ENCODE measurements at places on chromosomes 7 and 10.

DNA sequence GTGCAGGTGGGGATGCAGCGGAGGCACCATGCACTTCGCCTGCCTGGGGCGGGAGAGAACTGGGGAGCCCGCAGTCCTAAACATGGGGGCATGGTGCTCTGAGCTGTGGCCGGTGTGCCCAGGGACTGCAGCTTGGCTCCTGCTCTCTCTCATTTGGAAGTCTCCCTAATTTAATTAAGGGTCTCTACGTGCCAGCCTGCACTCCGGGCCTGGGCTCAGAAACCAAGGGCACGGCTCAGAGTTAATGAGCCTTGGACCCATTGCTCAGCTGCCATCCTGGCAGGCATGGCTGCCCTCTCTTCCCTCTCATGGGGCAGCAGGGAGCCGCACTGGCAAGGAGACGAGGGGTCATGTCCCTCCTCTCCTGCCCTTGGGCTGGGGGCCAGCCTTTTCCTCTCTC, 115.6 kb downstream of the CDH23 start:
- no peak for DNase-seq

DNA sequence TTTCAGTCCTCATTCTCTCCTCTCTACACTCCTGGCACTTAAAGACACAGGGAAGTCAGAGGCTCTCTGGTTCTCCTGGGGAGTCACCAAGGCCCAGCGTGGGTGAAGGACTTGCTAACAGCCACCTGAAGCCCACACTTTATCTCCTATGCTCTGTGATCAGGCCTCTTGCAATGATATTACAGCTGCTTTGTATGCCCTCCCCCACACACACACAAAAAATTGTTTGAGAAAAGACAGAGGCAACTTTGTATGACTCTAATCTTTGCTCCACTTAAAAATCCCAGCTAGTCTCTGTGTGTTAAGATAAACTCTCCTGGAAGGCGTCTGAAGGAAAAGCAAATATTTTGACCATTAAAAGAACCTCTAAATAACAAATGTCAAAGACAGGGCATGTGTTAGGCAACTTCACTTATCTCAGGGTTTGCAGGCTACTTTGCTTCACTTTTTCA, 507.2 kb downstream of the TNS3 start:
- DNase-seq = no peak

- DNase-seq = no peak
Measured at GRCh38 chr7:123998921-123999320, 33.9 kb downstream of the TMEM229A start.

- DNase-seq = no peak
Measured at GRCh38 chr10:70481831-70482530, 3.4 kb downstream of the PALD1 start.

DNA sequence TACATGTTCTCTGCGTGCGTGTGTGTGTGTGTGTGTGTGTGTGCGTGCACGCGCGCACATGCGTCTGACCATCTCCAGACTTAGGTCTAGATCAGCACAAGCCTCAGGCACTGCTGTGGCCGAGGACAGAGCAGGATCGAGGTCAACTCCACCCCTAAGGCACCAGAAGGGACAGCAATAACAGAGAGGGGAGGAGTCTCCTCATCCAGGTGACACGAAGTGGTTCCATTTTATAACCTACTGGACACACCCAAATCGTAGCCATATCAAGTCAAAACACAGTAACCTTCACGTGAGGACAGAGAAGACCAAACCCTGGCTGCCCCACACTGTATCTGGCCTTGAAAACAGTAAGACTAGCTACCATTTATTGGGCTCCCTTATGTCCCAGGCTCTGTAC, 224.1 kb downstream of the FGFR2 start:
- DNase-seq = no peak

- DNase-seq = no peak
Measured at GRCh38 chr7:130118294-130118693, 48.0 kb downstream of the KLHDC10 start.

- DNase-seq = no peak
Measured at GRCh38 chr10:49039409-49039808, 75.9 kb downstream of the VSTM4 start.

GRCh38 chr7:77362905-77363304, 53.2 kb downstream of the GSAP start:
- DNase-seq = no peak

Data from activated T-helper 1 cell treated with anti-CD3 and anti-CD28 coated beads, Interleukin-2, amount 50 U/mL, for 16 hours (primary cell).